Kidney (tissue), 22 donors: ENCODE measurements at places on chromosomes 5 and 9. TPM values are rescaled to one million over a fixed set of nuclear protein-coding genes. Genes with fewer than 3 reads are reported as not detected.
A peak's percentile ranks its signal among the peaks of the same experiment; 100 is the strongest.

CD74 gene
- total RNA-seq = 2,003 TPM

ASPN gene
- total RNA-seq = 1.5 TPM

HAND1 gene
- not detected for total RNA-seq

LEAP2 gene
- total RNA-seq = 1.5 TPM

IPO11 gene
- total RNA-seq = 36.1 TPM

PCDHB3 gene
- total RNA-seq = 3.1 TPM

SEPTIN8 gene
- 54.4 TPM for total RNA-seq

ZNF883 gene
- total RNA-seq = 3.0 TPM

- no peak for DNase-seq
Observed at GRCh38 chr5:172785429-172786088, 14.6 kb upstream of the DUSP1 start.

- DNase-seq = peak; percentile 37
Observed at GRCh38 chr5:79111387-79111959, at the start of gene BHMT. TSS of gene BHMT (plus strand) at chr5:79111809. CDS start at chr5:79111886, 77 bp downstream.

GRCh38 chr5:107661650-107662044 lies 9.1 kb downstream of the EFNA5 start:
- DNase-seq = no peak

GRCh38 chr9:87285183-87285850 lies 212.3 kb upstream of the DAPK1 start:
- no peak for DNase-seq

DNA sequence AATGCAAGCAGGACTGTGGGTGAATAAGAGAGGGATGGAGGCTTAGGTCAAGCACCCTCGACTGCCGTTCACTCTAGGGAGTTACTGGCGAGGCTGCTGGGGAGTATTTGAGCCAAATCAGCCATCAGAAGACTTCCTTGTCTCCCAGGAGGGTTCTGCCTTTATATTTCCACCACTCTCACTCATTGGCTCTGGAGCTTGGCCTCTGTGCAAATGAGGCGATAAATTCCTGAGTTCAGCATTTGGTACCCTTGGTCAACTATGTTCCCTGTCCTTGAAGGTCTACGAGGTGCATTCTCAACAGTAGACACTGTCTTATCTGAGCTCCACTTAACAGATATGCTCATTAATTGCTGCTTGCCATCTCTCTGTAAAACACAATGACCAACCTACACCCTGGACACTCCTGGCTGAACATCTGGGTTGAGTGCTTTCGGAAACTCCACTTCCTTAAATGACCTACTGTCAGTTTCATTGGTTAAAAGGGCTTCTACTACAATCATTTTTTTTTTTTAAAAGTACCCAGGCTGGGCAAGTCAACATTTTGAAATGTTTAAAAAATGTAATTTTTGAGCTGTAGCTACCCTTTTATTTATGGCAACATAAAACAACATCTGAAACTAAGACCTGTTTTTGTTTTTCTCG lies 153.2 kb downstream of the NTRK2 start:
- no peak for DNase-seq

GRCh38 chr5:42636425-42636824 lies 120.2 kb upstream of the CCDC152 start:
- no peak for DNase-seq

GRCh38 chr9:130466537-130467217 lies 21.9 kb downstream of the ASS1 start:
- DNase-seq = no peak

GRCh38 chr9:13481274-13481673 lies 201.8 kb upstream of the MPDZ start:
- no peak for DNase-seq

GRCh38 chr5:132764671-132765238 lies 12.3 kb downstream of the SEPTIN8 start:
- no peak for DNase-seq

GRCh38 chr5:167908606-167909005 lies 382.8 kb upstream of the WWC1 start:
- no peak for DNase-seq

DNA sequence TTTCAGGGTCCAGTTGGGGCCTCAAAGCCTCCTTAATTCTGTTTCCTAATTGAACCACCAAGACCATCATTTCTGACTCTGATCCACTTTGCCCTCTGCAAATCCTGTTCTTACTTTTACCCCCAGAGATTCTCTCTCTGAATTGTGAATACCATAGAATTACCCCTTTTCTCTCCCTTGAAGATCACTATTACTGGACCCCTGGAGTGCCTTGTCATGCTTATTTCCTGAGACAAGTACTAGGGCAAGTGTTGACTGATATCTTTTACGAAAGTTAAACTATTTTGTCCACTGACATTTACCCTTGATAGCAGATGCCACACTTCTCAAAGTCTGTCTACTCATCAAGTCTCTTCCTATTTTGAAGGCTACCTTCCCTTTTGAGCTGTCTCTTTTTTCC lies 246.9 kb upstream of the PTGER4 start:
- DNase-seq = no peak

DNA sequence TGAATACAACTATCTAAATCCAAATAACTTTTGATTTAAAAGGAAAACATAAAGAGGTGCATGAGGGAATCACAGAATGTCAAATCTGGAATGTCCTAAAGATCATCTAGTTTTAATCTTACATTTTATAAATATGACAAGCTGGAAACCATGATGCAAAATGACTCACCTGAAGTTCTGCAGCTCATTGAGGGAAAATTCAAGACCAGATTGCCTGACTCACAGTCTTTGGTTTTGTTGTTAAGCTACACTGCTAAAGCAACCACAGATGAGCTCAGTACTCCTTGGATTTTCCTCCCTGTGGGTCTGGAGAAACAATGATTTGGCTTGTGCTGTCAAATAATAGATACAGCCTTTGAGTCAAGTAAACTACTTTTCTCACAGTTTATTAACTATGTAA lies 19.1 kb upstream of the EDIL3 start:
- no peak for DNase-seq

DNA sequence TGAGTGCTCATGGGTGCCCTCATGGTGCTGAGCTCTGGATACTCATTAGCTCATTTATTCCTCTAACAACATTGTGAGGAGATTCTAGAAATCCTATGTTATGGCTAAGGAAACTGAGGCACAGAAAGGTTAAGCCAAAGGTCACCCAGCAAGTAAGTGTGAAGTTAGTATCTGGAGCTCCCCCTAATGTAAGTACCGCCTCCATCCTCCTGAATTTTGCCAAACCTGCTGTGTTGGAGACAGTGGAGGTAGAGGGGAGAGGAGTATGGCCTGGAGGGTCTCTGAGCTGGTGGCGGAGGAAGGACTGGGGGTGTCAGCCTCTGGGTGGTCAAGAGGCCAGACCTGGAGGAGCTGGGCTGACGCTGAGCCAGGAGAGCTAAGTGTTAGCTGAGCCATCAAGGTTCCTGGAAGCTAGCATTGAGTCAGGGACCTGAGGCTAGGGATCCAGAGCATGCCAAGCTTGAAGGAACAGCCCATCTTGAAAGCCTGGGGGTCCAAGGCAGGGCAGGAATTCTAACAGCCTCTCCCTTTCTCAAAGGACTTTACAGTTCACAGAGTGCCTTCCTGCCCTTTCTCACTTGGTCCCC lies 114.8 kb downstream of the RGS3 start:
- no peak for DNase-seq

DNA sequence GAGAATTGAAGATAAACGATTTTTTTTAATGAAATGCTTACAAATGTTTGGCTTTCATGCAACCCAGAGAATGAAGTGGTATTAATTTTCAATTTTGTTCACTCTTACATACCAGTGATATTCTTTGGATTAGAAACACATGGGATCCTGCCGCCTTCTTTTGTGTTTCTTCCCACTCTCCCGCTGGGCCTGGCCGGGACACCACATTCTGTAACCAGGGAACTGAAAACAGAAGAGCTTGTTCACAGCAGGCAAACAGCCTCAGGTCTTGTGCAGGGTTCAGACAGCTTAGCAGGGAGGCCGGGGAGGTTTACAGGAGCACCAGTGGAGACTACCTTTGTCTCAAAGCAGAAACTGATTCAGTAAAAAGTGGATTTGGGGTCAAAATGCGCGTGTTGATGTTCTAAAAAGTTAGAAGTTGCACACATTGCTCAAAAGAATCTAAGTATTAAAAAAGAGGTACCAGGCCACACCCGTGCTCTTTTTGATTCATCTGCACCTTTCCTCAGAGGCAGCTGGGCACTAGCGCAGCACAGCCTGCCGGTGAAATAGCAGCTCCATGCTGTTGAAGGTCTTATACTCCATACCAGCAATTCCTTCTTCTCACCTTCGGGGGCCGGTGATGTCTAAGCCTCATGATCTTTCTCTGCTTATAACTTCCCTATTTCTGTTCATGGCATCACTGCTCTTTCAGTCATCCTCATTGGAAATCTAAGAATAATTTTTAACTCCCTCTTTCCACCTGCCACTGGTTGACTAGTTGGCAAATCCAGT lies 67.1 kb downstream of the GRAMD2B start:
- peak; percentile 33 for DNase-seq

DNA sequence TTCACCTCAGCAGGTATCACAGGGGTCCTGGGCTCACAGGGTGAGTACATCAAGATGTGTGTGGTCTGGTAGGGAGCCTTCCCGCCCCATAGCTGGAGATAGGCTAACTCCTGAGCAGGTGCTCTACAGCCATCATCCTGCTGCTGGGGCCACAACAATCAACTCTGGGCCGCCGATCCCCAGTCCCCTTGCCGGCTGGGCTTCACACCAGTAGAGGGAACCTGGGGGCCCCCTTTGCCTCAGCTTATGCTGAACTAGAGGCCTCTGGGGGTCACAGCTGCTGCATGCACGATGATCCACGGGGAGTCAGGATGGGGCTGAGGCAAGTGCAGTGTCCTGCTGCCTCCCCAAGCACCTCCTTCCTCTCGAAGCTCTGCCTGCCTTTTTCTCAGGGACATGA lies 46.5 kb downstream of the IRF1 start:
- DNase-seq = no peak

DNA sequence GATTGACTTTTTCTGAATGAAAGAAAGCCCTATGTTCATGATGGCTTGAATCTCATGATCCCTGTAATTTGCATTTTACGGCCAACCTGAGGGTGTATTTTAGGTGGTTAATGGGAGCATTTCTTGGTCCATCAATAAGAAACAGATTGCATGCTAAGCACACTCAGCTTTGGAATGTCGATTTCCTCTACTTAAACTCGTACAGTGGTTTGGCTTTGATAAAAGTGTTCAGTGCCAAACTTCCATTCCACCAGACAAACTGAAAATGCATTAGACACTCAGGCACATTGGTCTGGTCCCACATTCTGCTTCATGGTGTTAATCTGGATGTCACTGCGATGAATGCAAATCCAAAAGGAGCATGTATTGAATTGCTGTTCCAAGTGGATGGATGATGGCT lies 77.0 kb downstream of the VCAN start:
- DNase-seq = no peak

DNA sequence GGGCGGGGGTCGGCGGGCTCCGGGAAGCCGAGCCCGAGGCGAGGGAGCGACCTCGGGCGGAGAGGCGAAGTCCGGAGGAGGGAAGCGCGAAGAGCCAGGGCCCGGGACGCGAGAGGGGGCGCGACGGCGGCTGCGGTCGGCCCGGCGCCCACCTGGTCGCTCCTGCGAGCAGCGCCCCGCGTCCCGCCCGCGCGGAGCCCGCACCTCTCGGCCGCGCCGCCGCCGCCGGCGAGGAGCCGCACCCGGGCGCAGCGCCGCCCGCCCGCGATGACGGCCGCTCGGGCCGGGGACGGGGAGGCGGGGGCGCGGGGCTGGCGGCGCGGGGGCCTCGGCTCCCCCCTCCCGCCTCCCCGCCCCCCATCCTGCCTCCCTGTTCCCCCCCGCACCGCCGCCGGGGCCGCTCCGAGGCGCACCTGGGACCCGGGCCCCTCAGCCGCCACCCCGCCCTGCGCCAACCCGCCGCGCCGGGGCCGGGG lies 2.6 kb downstream of the NR5A1 start:
- no peak for DNase-seq

- DNase-seq = no peak
Observed at GRCh38 chr5:87784879-87785495, 372.3 kb upstream of the CCNH start.
